ENCODE measurements at places on chromosomes 3 and 15.

GRCh38 chr15:73633991-73634495 is 854 bp upstream of the NPTN start:
- DNase-seq = no peak

DNA sequence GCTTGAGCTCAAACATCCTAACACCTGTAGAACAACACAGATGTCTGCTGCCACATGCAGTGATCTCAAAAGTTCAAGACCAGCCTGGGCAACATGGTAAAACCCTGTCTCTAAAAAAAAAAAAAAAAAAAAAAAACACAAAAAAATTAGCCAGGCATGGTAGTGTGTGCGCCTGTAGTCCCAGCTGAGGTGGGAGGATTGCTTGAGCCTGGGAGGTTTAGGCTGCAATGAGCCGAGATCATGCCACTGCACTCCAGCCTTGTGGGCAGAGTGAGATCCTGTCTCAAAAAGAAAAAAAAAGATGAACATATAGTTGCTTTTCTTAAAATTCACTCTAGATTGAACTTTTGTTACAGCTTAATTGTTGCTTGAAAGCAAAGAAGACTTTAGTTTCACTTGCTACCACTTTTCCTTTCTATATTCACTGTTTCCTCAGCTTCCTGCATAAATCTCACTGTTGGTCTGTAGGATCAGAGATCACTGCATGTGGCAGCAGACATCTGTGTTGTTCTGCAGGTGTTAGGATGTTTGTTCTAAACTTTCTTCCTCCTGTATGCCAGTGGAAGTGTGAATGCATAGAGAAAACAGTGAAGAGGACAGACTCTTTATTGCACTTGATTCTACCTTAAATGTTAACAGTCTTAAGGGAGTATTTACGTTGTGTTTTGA is 12.6 kb downstream of the RAB11A start:
- no peak for DNase-seq

DNA sequence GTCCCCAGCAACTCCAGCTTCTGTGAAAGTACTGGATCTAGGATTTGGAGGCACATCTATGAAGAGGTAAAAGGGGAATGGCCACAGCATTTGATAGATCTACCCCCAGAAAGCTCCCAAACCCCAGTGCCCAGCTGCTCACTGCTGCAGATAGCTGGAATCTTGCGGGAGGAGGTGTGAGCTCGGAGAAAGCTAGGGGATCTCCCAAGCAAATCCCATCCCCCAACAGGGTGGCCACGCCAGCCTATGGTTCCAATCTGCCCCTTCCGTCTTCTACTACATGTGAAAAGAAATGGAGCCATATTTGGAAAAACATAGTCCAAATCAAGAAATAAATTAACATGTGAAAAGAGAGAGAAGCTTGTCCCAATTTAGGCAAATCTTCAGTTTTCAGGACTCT is 42.0 kb downstream of the SEMA5B start:
- no peak for DNase-seq

- no peak for DNase-seq
Measured at GRCh38 chr3:8286086-8286485, 215.5 kb upstream of the LMCD1 start.

DNA sequence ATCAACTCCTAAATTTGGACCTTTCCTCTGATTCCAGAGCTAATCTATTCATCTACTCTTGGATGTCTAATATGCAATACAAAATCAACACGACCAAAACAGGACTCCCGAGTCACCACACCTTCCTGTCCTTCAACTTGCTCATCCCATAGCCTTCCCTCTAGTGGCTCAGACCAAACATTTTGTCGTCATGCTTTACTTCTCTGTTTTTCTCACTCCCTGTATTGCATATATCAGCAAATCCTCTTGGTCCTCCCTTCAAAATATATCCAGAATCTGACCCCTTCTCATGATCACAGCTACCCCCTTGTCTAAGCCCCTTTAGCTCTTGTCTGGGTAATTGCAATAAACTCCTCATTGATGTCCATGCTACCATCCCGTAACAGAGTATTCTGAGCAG is 30.5 kb upstream of the DCP1A start:
- no peak for DNase-seq

DNA sequence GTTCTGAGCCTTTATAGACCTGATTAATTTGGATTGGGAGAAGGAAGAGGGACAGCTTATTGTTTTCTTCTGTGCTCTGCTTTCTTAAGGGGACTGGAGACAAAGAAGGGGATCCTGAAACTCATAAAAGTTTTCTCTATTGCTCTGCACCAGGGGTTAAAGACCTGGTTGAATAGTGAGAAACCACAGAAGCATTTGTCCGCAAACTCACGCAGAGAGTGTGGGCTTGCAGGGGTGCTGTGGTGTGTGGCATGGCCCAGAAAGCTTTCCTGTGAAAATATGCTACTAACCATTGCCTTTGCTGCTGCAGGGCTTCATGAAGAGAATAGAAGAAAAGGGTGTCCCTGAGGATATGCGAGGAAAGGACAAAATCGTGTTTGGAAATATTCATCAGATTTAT is 73.1 kb upstream of the UMPS start:
- DNase-seq = no peak

GRCh38 chr3:119234610-119235009 is 6.1 kb downstream of the B4GALT4 start:
- no peak for DNase-seq

GRCh38 chr3:110494728-110495127 is 576.9 kb upstream of the NECTIN3 start:
- no peak for DNase-seq

- DNase-seq = no peak
Measured at GRCh38 chr15:38085931-38086568, 151.6 kb downstream of the TMCO5A start.
